ENCODE measurements at places on chromosomes 5 and 9.

DNA sequence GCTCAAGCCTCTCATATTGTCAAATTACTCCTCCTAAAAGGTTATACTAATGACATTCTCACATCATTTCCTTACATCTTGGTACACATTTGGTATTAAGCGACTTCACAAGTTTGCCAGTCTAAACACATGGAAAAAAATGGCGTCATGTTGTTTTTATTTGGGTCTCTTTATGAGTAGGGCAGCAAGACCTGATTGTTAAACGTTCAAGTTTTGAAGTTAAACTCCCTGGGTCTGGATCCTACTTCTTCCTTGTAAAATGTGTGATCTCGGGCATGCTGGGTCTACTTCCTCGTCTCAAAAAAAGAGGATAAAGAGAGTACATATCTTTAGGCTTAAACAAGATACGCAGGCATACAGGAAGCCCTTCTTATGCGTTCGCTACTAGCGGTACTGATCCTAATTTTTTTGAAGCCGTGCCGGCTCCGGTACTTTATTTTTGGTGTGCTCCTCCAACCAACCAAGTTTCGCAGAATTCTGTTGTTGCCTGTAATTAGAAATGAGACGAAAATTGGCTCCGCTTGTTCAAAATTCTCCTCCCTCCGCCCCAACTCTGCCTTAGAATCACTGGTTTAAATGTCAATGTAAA is 596 bp upstream of the CDC37L1 start:
- DNase-seq: no peak

DNA sequence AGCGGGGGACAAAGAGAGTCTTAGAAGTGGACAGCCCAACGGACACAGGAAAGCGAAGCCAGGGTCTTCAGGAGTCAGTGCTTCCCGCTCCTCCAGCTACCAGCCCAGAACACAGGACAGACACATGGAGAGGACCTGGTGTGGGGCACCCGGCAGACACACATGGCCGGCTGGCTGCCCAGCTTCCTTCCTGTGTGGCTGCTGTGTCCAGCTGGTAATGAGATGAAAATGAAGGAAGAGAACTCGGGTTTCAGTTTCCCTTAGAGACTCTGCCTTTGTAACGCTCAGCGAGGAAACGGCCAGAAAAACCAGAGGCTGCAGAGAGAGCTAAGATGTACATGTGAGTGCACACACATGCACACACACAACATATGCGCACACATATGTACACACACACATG is 87.5 kb downstream of the SECISBP2 start:
- no peak for DNase-seq

DNA sequence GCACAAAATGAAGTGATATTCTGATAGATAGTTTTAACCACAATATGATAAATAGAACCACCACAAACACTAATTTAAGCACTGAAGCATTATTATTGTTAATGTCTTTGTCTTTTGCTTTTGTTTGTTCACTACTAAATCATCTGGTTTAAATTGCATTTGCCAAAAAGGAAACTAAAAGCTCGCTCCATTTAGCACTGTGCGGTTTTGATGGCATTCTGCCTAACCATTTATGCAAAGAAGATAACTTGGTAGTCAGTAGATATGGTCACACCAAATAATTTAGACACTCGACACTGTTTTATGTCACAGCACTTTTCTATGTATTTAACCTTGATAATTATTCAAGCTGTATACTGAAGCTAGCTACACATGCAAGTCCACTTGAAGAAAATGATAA is 849.8 kb upstream of the CDH6 start:
- no peak for DNase-seq

GRCh38 chr9:127987103-127987614 is 6.4 kb upstream of the EEIG1 start:
- DNase-seq: no peak

- no peak for DNase-seq
Measured at GRCh38 chr9:96149533-96150280, 152.3 kb downstream of the HSD17B3 start.

GRCh38 chr5:146699138-146699537 is 179.4 kb downstream of the PPP2R2B start:
- DNase-seq: no peak

Measured in stimulated activated CD8-positive, alpha-beta memory T cell treated with anti-CD3 and anti-CD28 coated beads, Interleukin-12 subunit alpha, Interleukin-12 subunit beta, amount 100 ng/mL, for 4 hours (primary cell).